ENCODE measurements at places on chromosomes 2 and 18. TPM values are rescaled to one million over a fixed set of nuclear protein-coding genes. Genes with fewer than 3 reads are reported as not detected.

Gene MERTK
- polyA plus RNA-seq: 5.1 TPM

Gene FKBP7
- 1.2 TPM for polyA plus RNA-seq

Gene VAMP8
- polyA plus RNA-seq: 941 TPM

Gene TFCP2L1
- polyA plus RNA-seq: 35.5 TPM

Gene G6PC2
- 0.60 TPM for polyA plus RNA-seq

Gene ACVR1
- polyA plus RNA-seq: 4.8 TPM

Gene SCN7A
- 1.8 TPM for polyA plus RNA-seq

Gene ANKRD53
- 1.0 TPM for polyA plus RNA-seq

Gene DYSF
- polyA plus RNA-seq: 4.1 TPM

Gene PRKAG3
- not detected for polyA plus RNA-seq

Gene TRIM43
- polyA plus RNA-seq: not detected

Gene CHST9
- 0.60 TPM for polyA plus RNA-seq

Gene KLHL30
- polyA plus RNA-seq: not detected

Gene CRACDL
- 7.0 TPM for polyA plus RNA-seq

Gene SLC4A3
- 1.0 TPM for polyA plus RNA-seq

Data from sigmoid colon (tissue), 7 donors.